ENCODE measurements at places on chromosomes 7 and 10.

DNA sequence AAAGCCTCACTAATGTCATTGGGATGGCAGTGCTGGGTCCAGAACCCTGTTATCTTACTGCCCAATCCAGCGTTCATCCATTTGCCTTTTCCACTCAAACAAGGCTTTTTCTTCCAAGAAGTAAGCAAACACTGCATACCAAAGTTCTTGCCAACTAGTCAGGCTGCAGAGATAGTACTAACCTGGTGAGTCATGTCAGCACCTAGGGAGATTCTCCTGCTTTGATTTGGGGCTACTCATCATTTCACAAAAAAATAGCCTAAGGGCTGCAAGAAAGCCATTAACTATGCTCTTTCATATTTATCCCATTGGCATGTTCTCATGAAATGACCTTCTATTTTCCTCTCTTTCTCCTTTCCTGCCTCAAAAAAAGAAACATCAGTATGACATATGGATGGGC, 142.6 kb downstream of the TWIST1 start:
- no peak for DNase-seq

DNA sequence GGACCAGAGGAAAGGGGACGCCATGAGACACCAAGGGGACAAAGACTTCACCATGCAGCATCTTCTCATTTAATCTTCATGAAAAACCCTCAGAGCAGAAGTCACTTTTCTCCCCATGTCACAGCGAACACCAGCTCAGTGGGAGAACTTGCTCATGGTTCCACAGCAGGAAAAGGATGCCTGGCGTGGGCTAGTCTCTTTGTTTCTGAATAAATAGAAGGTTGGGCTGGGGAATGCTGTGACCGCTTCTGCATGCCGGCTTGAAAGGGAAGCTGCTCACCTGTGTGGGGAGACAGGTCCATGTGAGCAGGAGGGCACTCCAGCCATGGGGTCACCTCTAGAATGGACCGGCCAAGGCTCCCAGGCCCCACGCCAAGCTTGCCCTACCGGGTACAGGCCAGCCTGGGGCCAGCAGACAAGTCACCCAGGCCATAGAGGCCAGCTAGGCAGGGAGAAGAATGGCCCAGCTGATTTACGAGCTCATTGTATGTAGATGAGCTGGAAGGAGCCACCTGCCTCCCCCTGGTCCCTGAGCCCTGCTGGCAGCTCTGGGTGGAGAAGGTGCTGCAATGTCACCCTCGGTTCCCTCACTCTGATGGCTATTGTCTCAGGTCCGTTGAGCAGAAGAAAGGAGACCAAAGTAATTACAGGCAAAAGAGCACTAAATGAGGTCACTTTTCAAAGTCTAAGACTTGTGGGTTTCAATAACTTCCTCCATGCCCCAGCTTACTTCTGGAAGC, 82.0 kb upstream of the PDZD8 start:
- DNase-seq, result no peak

DNA sequence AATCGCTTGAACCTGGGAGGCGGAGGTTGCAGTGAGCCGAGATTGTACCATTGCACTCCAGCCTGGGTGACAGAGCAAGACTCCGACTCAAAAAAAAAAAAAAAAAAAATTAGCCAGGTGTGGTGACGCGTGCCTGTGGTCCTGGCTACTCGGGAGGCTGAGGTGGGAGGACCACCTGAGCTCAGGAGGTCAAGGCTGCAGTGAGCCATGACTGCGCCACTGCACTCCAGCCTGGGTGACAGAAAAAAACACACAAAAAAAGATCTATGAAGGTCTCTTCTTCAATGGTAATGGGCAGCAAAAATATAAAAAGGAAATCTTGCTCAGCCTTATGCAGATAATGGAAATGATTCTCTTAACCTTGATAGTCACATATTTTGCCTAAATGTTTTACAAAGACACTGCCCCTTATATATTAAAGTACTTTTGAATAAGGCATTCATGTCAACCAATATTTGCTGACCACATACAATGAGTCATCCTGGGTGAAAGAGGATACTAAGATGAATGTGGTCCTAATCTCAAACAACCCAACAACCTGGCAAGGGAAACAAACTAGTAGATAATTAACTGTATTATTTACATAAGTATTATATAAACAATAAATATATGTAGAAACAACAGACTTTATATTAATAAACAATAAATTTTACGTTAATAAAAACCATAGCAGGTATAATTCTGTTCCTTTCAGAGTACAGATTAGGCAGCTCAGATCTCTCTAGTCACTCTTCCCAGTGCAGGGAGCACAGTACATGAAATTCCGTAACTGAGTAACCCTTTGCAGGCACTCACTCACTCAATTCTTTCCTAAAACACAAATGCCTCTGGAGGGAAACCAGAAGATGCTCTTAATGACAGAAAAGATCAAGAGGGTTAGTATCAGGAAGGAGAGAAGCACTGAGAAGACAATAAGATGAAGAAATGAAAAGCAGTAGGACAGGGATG, 8.1 kb downstream of the TOMM7 start:
- no peak for DNase-seq

DNA sequence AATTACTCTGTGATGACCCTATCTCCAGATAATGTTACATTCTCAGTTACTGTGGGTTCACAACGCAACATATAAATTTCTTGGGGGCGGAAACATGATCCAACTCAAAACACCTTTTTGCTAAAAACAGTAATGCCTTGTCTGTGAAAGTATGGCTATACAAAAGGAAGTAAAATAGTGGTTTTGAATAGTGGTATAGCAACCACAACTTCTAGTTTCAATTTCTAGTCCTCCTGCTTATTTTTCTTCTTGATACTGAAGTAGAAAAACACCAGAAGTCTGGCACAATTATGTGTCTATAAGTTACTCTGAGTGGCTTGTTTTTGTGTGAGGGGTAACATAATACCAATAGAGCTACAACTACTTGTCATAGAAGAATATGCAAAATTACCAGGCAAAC, 21.5 kb upstream of the ZNF800 start:
- no peak for DNase-seq

DNA sequence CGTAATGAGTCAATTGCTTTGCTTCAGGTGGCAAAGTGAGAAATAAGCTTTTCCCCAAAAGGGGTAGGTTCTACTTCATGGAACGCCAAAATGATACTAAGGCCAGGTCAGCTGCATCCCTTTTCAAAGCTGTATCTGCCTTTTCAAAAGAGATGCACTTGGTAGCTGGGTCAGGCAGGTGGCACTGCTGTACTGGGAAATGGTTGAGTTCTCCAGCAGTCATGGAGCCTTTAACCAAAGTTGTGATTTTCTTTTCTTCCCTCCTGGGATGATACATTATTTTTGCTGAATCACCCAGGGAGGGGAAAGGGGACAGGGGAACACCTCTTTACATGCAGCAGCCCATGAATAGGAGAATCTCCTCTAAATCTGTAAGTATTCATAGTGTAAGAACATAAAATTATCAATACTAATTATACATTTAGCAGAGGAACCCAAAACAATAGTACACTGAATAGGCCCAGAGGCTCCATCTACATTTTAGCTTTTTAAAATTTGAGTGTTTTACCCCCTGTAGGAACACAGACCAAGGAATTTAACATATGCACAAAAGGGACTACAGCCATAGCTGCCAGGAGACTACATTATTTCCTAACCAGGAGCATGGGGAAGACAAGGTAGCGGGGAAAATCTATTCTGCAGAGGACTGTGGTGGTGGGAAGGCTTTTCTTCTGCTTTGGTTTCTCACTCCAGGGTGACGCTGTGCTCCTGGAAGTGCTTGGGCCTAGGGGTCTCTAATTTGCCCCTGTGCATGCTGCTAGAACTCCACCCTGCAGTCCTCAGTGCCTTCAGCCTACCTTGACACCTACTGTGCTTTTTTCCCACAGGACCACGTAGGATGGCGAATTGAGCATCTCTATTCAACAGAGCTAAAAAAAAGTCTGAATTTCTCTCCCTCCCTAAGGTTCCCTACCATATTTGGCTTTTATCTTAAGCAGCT, 6.4 kb upstream of the GPR22 start:
- peak; percentile 68 for DNase-seq

DNA sequence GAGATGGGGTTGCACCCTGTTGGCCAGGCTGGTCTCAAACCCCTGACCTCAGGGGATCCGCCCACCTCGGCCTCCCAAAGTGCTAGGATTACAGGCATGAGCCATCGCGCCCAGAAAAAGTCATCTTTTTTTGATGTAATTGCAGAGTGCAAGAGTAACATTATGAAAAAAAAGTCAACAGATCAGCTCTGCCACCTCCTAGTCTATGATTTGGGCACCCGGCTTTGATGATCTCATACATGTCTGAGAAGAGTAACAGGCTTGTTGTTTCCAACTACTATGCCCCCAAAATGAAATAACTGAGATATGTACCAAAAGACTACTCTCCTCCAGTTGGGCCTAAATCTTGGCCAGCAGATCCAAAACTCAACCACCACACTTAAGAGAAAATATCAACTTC, 40.8 kb downstream of the VOPP1 start:
- no peak for DNase-seq

DNA sequence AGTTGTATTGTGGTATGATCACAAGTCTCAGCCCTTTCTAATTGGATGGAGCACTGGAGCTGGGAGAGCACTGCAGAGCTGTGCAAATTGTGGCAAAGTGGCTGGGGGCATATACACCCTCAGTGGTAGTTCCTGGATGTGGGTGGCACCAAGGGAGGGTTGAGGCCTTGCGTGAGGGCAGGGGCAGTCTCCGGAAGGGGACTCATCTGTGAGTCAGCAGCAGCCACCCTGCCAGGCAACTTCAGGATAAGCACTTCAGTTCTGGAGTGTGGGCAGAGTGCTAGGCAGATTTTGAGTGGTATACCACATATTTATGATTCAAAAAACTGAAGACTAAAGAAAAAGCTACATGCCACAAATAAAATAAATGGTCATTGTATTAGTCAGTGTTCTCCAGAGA, 210.5 kb downstream of the ETV1 start:
- DNase-seq, result no peak

DNA sequence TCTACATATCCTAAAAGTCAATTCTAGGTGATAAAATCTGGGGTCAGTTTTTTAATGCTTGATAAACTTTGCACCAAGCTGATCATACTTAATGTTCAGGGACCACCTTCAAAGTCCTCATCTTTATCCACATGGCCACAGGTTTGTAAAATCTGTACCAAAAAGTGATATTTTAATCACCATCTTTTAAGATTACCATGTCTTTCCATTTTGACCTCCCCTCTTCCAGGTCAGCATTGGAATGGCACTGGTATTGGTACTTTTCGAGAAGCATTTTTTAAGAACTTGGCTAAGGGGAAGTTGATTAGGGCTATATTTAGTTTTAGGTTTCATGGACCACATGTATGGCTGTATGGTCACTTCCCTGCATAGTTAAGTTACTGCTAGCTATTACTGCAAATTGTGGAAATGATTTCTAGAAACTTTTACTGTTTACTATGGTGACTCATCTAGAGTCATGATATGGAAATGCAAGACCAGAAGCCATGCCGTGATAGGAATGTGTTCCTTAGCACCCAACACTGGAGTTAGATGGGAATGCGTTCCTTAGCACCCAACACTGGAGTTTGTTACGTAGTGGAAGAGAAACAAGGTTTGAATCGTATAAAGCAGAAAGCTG, 50.8 kb upstream of the ABLIM1 start:
- no peak for DNase-seq

DNA sequence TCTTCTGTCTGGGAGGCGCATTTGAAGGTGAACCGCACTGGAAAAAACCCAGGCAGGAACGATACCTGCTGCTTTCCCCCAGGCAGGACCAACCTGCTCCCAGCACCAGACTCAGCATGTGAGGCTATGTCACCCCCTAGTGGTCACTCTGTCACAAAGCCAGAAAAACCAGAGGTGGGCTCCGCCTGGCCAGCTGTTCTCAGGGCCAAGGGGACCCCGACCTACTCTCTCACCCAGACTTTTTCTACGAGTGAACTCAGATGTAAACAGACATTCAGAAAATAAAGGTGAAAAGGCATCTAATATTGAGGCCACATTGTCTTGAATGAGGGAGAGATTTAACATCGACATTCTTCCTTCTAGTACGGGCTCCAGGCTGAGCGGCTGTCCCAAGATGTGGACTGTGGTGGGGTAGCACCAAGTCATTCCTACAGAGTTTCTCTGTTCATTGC, 117.3 kb downstream of the PRKAG2 start:
- peak; percentile 49 for DNase-seq

DNA sequence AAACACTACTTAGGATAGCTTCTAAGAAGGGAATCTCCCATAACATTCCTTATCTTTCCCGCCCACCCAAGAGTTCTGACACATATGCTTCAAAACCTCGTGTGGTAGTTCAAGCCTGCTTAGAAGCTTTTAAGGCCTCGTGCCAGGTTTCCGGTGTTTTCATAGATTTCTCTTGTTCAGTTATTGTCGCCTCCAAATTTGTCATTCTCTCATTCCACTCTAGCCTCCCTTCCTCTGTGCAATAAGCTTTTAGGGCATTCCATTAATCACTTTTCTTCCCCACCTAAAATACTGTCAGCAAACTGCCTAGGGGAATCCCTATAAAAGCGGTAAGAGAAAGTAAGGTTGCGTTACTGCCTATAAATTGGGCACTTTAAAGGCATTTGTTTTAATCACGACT, 718 bp upstream of the BPGM start:
- peak; percentile 45 for DNase-seq

DNA sequence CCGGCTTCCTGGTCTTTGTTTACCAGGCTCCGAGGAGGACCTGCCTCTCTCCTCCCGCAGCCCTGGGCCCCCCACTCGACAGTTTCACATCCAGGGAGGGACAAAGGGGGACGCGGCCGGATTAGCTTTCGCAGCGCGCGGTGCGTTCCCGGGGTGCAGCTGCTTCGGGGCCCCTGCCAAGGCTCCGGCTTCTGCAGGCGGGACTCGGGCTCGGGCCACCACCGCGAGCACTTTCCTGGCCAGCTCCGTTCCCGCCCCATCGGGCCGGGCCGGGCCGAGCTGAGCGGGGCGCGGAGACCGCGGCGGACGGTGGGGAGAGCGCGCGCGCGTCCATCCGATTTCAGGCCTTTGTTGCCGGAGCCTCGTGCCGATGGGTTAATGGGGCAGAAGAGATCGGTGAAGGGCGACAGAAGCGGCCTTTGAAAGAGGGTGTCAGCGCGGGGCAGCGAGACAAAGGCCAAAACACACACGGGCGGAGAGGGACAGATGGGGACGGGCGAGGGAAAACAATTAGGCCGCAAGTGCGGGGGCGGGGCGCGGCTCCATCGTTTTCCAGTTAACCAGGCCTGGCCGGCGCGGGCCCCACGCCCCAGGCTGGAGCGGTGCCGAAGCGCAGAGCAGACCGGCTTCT, 8.5 kb upstream of the UNCX start:
- no peak for DNase-seq

GRCh38 chr10:51445588-51445987, 253.8 kb downstream of the CSTF2T start:
- no peak for DNase-seq

GRCh38 chr10:131666091-131666490, 234.7 kb upstream of the PPP2R2D start:
- no peak for DNase-seq

- no peak for DNase-seq
These were observed 202.1 kb upstream of the SMIM30 start for GRCh38 chr7:113320419-113320818.

DNA sequence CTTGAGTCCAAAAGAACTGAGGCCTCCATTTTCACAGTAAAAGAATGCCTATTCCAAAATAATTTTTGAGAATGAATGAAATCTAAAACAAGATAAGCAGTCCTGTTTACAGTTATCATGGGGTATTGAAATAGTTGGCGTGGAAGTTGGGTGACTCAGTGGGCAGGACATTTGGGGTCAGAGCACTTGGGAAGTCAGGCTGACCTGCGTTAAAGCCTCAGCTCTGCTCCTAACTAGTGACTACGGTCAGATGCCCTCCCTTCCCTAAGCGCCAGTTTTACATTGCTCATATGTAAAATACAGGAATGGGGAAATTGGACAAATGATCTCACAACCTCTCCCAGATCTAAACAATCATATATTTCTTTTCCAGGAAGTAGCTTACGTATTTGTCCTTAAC, 2.3 kb upstream of the PAPSS2 start:
- DNase-seq, result no peak

Data from hematopoietic multipotent progenitor cell treated with erythropoietin and hydrocortisone succinate and interleukin-3 and kit ligand, for 15 days (in vitro differentiated cells).